ENCODE measurements at places on chromosomes 16 and 17. TPM values are rescaled to one million over a fixed set of nuclear protein-coding genes. Genes with fewer than 3 reads are reported as not detected.

USH1G gene
- total RNA-seq: under 0.01 TPM

TMC7 gene
- not detected for total RNA-seq

TM4SF5 gene
- total RNA-seq: not detected

MYO15B gene
- 4.8 TPM for total RNA-seq

CA5A gene
- total RNA-seq: not detected

CUEDC1 gene
- 21.6 TPM for total RNA-seq

EIF3CL gene
- total RNA-seq: 58.1 TPM

USP6 gene
- not detected for total RNA-seq

CHST5 gene
- total RNA-seq: not detected

TNFRSF13B gene
- not detected for total RNA-seq

HSD17B1 gene
- 4.9 TPM for total RNA-seq

CCL3 gene
- total RNA-seq: not detected

SHBG gene
- total RNA-seq: 0.12 TPM

ITGAL gene
- total RNA-seq: not detected

HBQ1 gene
- total RNA-seq: not detected

PIRT gene
- total RNA-seq: not detected

PIMREG gene
- total RNA-seq: 3.3 TPM

CLEC10A gene
- not detected for total RNA-seq

MYH2 gene
- total RNA-seq: 3.5 TPM

EXOC3L1 gene
- total RNA-seq: 0.12 TPM

MYO18A gene
- 17.0 TPM for total RNA-seq

EFCAB3 gene
- not detected for total RNA-seq

CCDC144A gene
- 1.6 TPM for total RNA-seq

WDR45B gene
- total RNA-seq: 66.6 TPM

PSMB3 gene
- total RNA-seq: 116 TPM

TBC1D3E gene
- total RNA-seq: not detected

CCL17 gene
- not detected for total RNA-seq

TBC1D3B gene
- total RNA-seq: not detected

CBX8 gene
- 4.4 TPM for total RNA-seq

PERCC1 gene
- not detected for total RNA-seq

ASPHD1 gene
- 20.4 TPM for total RNA-seq

C17orf113 gene
- 0.43 TPM for total RNA-seq

TMIGD1 gene
- total RNA-seq: not detected

RNF43 gene
- total RNA-seq: not detected

CHD9NB gene
- total RNA-seq: 1.1 TPM

TERB1 gene
- total RNA-seq: not detected

LRRC46 gene
- 0.60 TPM for total RNA-seq

WNT9B gene
- not detected for total RNA-seq

SP6 gene
- not detected for total RNA-seq

KIFC3 gene
- total RNA-seq: 12.0 TPM

FBXO47 gene
- not detected for total RNA-seq

VTN gene
- 17.4 TPM for total RNA-seq

MYO15A gene
- total RNA-seq: 3.0 TPM

MEIOC gene
- total RNA-seq: not detected

CACNA1H gene
- 2.6 TPM for total RNA-seq

PRSS21 gene
- 3.8 TPM for total RNA-seq

SLC39A11 gene
- 16.9 TPM for total RNA-seq

TP53TG3C gene
- not detected for total RNA-seq
